Esophagus muscularis mucosa (tissue), 4 donors: ENCODE measurements at places on chromosomes 1 and 21. TPM values are rescaled to one million over a fixed set of nuclear protein-coding genes. Genes with fewer than 3 reads are reported as not detected.

DNA sequence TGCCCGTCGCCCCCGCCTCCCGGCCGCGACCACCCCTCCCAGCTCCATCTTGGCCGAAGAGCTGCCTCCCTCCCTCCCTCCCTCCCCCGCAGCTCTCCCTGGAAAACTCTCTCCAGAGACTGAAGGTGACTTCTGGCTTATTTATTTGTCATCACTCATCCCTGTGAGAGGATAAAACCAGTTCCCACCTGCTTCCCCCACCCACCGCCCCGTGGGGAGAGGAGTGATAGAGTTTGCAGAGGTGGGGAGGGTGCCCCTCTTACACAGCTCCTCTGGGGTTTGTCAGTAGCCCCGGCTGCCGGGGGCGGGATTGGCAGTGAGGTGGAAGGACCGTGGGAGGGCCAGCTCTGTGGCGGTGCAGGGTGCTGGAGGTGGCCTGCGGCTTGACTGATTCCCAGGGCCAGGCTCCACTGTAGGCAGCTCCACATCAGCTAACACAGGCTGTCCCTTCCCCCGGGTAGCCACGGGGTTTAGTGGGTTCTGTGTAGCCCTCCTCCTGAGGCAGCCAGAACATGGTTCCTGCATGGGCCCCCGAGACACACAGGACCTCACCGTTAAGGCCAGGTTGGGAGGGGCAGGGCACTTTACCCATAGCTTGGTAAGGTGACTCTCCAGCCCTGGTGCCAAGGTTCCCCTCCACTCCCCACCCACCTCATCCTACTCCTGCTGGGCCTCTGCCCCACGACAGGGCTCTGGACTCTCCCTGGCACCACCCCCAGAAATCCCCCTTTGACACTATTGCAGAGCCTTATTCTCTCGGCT lies 62.2 kb downstream of the ELK4 start:
- DNase-seq: no peak

- no peak for DNase-seq
Observed at GRCh38 chr1:90334137-90334536, 339.2 kb downstream of the ZNF326 start.

DNA sequence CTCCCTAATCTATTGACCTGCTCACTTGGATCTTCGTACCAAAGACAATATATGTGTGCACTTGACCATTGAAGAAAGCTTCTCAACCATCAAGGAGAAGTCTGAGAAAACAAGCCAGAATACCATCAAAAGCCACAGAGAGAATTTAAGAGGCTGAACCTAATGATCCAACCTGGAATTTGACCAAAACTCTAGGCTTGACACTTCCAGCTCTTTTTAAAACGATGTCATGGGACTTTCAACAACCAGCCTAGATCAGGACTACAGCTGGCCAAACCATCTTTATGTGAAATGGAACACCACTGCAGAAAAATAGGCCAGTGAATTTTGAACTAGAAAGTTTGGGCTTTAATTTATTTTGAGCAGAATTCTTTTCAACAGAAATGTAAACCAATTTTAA lies 444.4 kb downstream of the LTN1 start:
- DNase-seq: no peak

FCGR3B gene
- total RNA-seq: not detected

COA6 gene
- 15.6 TPM for total RNA-seq

SLC16A4 gene
- 8.6 TPM for total RNA-seq

NUCKS1 gene
- total RNA-seq: 118 TPM

DNA sequence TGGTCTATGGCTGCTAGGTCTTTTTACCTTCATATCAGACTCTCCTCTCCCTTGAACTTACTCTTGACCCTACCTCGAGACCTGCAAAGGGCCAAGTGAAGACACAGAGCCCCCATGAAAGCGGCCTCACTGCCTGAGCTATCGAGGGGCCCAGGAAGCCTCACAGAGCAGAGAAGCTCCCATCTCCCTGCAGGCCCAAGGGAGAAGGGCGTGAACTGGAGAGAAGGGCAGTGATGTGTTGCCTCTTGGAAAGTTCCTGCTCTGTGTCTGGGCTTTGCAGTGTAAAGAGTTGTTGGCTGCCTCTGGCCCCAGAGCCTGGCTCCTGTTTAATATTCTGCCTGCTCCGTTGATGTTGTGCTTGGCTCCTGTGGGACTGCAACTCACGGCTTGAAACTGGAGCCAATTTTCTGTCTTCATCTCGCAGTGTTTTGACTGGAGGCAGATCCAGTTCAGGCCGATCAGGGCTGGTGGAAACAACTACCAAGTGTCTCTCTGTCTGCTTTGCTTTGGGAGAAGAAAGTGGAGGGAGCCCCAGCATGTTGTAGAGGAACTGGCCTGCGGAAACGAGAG lies 4.3 kb downstream of the SERTAD4 start:
- DNase-seq: no peak

GRCh38 chr1:147177611-147178380 lies 5.5 kb upstream of the PRKAB2 start:
- no peak for DNase-seq
